ENCODE measurements at places on chromosomes 1 and 21.
A peak's percentile ranks its signal among the peaks of the same experiment; 100 is the strongest.

GRCh38 chr1:87615491-87615890, 286.8 kb downstream of the LMO4 start:
- no peak for DNase-seq

- DNase-seq: no peak
Observed at GRCh38 chr1:55231745-55232144, 16.6 kb upstream of the USP24 start.

DNA sequence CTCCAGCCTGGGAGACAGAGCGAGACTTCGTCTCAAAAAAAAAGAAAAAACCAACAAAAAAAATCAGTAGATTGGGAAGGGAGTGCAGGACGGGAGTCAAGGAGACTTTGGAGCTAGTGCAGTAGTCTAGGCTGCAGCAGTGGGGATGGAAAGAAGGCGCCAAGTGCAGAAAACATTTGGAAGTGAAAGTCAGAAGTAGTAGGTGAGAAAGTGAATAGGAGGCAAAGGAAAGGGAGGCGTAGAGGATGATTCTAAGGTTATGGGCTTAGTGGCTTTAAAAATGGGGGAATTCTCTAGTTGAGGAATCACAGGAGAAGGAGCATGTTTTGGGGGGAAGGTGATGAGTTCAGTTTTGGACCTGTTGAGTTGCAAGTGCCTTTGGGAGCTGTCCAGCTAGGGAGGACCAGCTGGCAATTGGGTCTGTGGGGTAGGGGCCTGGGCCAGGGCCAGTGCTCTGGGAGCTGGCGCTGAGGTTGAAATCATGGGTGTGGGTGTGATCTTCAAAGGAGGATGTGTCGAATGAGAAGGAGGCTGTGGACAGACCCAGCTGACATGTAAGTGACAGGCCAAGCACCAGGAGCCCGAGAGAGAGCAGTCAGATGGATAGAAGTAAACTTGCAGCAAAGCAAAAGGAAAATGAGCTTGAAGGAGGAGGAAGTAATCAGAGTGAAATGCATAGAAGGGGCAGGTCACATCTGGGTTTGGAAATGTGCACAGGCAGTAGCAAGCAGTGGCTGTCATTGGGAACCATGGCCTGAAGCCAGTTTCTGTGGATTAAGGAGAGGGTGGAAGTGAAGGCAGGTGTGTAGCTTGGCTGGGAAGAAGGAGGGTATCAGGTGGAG, 15.8 kb downstream of the TMCC2 start:
- no peak for DNase-seq

GRCh38 chr1:192167911-192168700, 9.8 kb downstream of the RGS18 start:
- DNase-seq: no peak

DNA sequence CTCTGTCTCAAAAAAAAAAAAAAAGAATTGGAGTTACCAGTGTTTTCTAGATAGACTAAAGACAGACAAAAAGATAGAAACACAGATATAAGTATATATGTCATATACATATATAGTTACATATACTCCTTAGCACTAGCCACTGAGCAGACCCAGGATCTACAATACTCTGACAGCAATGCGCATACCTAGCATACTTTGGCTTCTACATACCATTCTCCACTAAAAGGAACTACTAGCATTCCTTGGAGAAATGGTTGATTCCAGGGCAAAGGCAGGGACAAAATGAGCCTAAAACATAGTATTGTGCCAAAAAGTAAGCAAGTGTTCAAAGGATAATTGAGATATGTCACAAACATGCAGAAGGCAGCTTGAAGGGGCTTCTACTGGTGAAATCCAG, 22.7 kb downstream of the SYNJ1 start:
- DNase-seq: peak; percentile 29

GRCh38 chr1:54327386-54328065, 78.7 kb downstream of the SSBP3 start:
- peak; percentile 58 for DNase-seq

- DNase-seq: no peak
Observed at GRCh38 chr1:192878249-192878648, 69.4 kb downstream of the RGS2 start.

DNA sequence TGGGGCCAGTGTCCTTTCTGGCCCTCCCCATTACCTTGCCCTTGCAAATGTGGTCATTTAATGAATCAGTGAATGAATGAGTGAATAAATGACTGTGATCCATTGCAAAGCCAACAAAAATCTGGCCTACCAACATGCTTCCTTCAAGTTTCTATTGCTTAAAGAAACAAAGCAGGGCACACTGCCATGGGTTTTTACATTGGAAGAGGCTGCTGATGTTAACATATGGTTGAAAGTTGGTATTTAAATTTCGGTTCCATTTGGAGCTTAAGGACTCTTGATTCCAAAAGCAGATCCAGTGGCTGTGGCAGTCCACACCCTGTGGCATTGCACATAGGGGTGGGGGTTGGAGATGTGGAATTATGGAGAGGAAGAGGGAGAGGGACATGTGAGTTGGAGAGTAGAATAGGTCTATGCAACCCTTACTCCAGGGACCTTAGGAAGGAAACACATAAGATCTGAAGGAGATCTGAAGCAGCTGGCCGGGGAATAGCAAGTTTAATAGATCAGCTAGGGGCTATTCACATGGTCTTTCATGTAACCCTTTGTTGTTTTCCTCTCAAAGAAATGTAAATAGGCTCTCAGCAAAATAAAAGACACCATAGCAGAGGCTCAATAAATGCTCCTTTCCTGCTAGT, 7.2 kb downstream of the ABCA4 start:
- no peak for DNase-seq

DNA sequence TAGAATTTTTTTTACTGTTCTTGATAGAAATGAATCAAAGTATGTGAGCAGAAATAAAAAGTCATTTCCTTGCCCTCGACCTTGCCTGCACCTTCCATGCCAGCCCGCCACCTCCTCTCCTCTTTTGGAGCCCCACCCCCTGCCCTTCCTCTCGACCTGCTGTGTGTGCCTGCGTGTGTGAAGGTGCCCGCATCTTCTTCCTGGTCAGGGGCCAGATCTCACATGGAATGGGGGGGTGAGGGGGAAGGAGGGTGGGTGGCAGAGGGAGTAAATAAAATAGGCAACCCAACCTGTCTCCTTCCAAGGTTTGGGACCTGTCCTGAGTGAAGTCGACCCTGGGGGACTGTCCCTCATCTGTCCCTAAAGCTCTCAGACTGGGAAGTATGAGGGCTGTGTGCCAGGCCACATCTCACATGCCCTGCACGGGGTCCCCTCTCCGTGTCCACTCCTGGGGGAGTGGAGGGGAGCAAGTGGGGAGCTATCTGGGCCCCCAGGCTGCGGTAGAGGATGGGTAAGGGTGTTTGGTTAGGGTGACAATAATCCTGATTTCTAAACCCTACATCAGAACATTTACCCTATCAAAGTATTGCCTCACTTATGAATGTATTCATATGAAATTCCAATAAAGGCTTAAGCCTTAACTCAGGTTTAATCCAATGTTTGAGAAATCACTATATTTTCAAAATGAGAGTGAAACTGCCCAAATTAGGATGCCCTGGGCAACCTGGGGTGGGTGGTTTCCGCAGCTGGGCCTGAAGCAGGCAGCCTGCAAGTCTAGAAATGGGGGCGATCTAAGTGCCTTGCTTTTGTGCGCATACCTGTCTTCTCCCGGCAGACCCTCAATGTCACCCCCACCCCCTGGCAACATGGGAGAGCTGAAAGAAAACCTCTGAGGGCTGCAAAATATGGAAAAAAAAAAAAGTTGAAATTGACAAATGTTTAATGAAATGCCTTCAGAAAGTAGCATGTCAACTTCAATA, 15.4 kb downstream of the AMPD2 start:
- no peak for DNase-seq

GRCh38 chr1:74812180-74812541, 79.2 kb downstream of the TYW3 start:
- no peak for DNase-seq

GRCh38 chr1:86154571-86155050, 2.0 kb downstream of the COL24A1 start:
- peak; percentile 81 for DNase-seq

- DNase-seq: no peak
Observed at GRCh38 chr1:12202577-12202976, 27.3 kb upstream of the VPS13D start.

GRCh38 chr1:51861669-51862068, 16.9 kb downstream of the NRDC start:
- DNase-seq: no peak

GRCh38 chr1:162006081-162006480, 17.6 kb downstream of the OLFML2B start:
- no peak for DNase-seq

GRCh38 chr1:9371391-9371935, 78.8 kb downstream of the SPSB1 start:
- peak; percentile 68 for DNase-seq

DNA sequence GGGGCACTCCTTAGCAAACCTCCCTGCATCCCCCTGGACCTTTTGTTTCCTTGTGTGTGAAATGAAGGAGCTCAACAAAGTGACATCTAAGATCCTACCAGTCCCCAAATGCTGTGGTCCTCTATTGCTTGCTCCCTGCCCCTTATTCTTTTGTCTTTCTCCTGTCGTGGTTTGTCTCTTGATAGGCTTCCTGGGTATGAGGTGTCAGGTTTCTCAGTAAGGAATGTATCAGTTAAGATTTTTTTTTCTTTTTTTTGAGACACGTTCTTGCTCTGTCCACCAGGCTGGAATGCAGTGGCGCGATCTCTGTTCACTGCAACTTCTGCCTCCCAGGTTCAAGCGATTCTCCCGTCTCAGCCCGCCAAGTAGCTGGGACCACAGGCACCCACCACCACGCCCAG, 16.8 kb downstream of the CNIH3 start:
- DNase-seq: no peak

DNA sequence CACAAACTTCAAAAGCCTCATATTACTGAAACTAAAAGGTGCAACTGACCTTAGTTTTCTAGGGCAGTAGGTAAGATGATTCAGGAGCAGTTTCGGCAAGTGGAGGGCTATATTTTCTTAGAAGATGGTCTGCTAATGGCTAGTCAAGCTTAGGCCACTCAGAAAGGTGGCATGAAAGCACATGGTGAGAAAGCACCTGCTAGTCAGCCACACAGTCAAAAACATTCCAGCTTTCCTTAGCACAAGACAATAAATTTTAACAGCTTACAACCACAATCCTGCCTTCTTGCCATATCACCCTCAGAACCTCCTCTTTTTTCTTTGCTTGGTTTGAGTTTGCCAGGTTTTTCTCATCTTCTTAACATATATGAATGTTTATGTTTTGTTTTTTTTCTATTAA, 81.1 kb upstream of the SLFNL1 start:
- no peak for DNase-seq

- DNase-seq: no peak
Observed at GRCh38 chr1:182977480-182977879, 24.5 kb upstream of the SHCBP1L start.

DNA sequence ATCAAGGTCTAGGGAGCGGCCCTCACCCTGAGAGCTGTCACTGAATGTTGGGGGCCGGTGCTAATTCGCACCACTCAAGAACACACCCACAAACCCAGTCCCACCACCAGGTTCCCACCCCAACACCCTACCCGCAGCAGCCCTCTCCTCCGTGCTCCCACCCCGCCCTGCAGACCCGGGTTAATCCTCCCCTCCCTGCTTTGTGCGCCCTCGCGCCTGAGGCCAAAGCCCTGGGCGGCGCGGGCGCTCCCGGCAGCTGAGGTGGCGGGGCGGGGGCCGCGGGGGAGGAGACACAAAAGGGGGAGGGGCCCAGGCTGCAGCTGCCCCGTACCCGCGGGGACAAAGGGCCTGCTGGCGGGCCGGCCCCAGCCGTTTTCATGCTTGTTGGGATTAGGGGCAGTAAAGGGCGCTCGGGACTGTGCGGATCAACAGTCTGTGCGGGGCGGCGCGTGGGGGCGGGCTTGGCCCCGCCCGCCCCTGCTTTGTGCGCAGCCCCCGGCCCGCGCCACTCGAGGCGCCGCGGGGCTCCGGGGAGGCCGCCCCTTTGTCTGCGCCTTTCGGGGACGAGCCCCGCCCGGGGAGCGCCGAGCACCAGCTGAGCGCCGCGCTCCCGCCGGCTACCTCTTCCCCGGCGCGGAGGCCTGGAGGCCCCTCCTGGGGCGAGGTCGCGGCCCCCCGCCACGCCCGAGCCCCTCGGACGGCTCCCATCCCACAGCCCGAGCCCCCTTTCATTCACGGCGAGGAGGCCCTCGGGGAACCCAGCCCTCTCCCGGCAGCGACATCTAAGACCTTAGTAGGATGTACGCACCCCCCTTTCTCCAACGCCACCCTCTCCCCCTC, 10.9 kb downstream of the C1orf216 start:
- DNase-seq: peak; percentile 45

DNA sequence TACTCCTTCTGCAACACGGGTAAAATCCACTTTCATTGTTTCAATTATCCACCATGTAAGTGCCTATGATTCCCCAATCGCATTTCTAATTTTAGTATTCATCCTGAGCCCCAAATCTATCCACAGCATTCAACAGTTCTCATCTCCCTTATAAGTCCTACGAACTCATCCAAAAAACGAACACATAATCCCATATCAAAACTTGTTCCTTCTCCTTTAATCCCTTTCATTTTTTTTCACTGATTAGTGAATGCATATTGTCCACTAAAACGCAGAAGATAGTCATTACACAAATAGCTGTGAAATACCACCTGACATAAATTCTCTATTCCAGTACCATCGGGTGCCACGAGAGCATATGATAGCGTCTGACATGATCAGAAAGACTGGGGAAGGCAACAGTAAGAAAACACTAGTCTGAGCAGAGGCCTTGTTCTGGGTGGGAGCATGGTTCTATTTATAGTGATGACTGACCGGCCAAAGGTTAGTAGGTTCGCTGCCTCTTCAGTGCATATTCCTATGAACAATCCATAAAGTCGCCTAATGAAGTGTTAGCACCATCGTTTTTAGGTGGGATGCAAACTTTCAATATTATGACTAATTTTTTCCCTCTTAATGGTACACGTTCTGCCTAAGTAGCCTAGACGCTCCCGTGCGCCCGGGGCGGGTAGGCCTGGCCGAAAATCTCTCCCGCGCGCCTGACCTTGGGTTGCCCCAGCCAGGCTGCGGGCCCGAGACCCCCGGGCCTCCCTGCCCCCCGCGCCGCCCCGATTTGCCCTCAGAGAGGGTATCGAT, 648 bp downstream of the ATP5PF start:
- DNase-seq: peak; percentile 10

DNA sequence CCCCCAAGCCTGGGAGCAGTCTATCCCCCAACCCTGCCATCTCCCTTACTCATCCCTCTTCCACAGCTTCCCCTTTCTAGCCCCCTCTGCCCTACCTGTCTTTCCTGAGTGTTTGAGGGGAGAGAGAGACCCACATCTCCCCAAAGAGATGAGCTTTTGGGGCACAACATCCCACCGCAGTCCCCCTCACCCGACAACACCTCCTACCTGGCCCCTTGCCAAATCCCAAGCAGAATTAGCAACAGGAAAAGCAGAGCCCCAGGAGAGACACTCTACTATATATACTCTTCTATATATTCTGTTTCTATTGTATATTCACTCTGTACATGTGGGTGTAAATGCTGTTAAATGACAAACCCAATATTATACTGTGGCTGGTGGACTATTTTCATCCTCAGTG, 9.9 kb upstream of the KCNC4 start:
- DNase-seq: no peak

DNA sequence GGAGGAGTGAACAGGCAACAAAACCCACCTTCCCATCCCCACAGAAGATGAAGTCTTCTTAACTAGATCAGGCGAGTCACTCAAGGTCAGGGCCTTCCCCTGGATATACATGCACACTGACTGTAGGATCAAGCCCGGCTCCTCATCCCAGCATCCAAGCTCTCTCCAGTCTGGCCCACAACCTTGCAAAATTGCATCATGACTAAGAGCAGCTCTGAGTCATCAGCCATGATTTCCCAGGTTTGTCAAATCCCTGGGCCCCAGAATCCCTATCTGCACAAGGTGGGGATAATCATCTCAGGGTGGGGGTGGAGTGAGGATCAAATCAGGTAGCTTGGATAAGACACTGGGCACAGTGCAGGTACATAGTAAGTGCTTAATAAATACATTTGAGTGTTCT, 199.3 kb upstream of the GRIK3 start:
- DNase-seq: no peak

Data from AG08395 (cell line).